ENCODE measurements at places on chromosomes 6 and 20.
A peak's percentile ranks its signal among the peaks of the same experiment; 100 is the strongest.

DNA sequence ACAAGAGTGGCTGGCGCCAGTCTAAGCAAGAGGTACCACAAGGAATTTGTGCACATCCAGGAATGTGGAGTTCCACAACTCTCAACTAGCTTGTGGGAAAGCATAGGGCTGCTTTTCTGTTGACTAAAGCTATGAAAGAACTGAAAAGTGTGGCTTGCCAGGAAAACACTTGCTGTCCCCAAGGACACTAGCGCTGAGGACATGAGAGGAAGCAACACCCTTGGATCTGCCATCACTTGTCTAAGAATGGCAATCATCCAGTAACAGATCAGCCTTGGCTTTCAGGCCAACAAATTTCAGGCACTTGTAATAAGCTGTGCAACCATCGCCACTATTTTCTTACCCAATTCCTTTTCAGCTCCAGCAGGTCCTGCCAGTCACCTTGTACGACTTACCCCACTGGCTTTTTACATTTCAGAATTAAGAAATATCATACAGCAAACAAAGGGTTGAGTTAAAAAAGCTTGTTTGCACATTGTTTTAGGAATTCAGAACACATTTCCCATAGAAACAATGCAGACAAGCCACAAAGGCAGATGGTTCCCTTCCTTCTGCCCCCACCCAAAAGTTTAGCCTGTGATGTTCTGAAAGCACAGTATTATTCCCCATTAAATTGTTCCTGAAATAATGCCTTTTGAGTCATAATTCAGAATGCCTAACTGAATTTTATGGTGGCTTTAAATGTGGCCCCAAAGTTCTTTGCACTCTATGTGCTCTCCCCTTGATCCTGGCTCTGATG, 57.9 kb upstream of the SSTR4 start:
- no peak for DNase-seq

DNA sequence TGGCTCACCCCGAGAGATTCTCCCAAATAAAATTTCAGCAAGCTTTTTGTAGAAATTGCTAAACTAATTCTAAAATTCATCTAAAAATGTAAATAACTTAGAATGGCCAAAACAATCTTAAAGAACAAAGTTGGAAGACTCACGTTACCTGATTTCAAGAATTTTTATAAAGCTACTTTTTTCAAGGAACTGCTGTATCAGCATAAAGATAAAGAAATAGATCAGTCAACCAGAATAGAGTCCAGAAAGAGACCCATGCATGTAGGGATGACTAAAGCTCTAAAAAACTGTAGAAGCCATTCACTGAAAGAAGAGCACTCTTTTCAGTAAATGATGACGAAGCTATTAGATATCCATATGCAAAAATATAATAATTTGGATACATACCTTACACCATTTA, 652.1 kb downstream of the TBC1D32 start:
- DNase-seq = no peak

GRCh38 chr6:69729870-69730449, 66.8 kb downstream of the LMBRD1 start:
- no peak for DNase-seq

DNA sequence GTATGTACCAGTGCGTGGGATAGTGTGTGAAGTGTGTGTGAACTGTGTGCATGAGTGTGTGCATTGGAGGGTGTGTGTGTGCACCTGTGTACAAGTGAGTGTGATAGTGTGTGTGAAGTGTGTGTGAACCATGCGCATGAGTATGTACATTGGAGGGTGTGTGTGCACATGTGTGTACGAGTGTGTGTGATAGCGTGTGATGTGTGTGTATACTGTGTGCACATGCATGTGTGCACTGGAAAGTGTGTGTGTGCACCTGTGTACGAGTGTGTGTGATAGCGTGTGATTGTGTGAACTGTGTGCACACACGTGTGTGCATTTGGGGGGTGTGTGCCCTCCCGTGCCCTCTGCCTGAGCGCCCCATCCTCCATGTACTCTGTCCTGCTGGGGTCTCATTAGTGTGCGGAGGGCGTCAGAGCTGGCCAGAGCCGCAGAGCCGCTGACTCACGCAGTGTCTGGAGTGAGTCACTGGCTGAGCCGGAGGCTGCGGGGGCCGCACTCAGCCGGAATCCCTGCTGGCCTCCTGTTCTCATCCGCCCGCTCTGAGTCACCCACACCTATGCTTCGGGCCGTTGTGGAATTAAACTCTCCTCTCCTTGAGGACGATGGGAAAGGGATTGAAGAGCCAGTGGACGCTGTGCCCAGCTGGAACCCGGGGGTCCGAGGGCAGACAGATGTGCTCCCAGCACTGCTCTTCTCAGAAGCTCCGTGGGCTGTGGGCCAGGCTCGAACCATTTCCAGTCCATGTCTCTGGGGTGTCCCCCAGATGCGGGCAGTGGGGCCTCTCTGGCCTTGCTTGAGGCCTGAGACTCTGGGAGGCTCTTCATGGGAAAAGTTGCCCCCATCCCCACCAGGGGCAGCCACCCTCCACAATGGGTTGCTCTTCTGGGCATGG, 27.3 kb upstream of the STX16 start:
- peak; percentile 23 for DNase-seq

DNA sequence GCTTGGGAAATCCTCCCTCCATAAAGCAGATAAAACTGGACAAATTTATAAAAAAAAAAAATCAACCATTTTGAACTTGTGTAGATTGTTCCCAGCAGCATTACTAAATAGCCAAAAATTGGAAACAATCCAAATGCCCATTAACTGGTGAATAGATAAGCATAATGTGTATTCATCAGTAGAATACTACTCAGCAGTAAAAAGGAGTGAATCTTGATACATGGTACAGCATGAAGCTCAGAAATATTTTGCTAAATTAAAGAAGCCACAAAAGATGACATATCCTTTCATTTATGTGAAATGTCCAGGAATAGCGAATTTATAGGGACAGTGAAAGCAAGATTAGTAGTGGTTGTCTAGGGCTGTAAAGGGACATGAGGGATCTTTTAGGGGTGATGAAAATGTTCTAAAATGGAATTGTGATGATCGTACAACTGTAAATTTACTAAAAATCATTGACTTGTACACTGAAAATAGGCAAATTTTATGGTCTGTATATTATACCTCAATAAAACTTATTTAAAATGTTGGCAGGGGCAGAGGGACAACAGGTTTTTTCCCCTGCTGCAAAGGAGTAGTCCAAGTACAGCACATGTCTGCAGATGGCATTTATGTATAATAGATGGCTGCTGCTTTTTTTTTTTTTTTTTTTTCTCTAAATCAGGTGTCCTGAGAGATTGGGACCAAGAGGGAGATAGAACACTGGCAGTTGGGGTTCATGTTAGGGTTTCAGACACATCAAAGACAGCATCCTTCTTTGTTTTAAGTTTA, 59.5 kb downstream of the CBFA2T2 start:
- no peak for DNase-seq

DNA sequence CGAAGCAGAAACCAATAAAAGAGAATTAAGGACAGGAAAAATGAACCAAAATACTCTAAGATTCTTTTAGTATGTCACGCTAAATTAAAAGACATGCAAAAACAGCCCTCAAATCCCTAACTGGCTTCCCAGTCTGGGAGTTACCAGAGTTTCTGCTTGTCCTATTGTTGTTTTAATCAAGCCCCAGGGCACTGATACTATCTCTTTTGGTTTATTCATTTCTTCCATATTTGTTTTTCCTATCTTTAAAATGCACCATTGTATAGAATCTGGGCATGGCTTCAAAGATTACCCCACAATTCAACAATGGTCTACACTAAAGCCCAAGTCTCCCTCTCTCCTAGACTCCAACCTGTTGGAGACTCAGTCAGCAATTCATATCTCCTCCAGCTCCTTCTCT, 169.1 kb downstream of the MYLK4 start:
- no peak for DNase-seq

DNA sequence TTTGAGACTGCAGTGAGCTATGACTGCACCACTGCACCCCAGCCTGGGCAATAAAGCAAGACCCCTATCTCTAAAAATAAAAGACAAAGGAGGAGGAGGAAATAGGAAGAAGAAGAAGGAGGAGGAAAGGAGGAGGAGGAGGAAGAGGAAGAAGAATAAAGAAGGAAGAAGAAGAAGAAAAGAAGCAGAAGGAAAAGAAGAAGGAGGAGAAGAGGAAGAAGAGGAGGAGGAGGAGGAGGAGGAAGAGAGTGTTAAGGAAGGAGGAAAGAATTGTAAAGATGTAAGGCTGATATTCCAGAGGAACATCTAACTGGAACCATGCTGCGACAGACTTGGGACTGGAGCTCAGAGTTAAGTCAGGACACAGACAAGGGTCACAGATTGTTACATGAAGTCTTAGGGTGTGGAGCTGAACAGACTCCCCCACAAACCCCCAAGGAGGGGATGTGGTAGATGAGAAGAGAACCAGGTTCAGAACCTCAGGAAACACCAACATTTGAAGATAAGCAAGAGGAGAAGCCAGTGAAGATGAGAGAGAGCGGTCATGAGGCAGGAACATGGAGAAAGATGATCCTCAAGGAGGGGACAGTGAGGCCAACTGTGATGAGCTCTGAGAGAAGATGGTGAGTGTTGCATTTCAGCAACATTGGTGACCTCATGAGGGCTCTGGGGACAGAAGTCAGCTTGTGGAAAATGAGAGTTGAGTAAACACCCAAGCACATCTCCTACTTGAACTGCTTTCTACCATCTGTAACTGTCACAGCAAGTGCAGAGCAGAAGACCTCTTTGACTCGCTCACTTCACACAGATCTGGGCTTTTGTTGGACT, 118.2 kb downstream of the CD164 start:
- DNase-seq = no peak

DNA sequence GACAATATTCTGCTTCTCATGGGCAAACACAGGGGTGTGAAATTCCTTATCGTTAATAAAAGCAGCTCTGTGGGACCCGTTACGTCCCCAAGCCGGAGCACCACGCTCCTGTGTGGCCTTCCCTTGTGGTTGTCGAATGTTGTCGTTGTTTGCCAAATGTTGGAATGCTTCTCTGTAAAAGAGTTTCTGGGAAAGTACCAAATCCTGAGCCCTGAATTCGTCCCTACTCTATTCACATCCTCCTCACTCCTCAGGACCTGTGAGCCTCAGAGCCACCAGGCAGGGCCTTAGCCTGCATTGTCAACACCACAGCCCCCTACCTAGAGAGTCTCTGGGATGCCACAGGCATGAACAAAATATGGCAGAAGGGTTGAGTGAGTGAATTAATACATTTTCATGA, 64.0 kb downstream of the THBS2 start:
- DNase-seq = no peak

GRCh38 chr20:35595901-35596300, 19.7 kb upstream of the SPAG4 start:
- no peak for DNase-seq

DNA sequence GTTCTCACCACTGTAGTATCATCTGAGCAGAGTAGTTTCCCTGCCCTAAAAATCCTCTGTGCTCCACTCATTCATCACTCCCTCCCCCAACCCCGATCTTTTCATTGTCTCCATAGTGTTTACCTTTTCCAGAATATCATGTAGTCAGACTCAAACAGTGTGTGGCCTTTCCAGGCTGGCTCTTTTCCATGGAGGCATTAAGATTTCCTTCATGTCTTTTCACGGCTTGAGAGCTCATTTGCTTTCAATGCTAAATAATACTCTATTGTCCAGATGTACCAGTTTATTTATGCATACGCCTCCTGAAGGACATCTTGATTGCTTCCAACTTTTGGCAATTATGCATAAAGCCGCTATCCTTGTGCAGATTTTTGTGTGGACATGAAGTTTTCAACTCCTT, 235.8 kb downstream of the PHACTR1 start:
- no peak for DNase-seq

- DNase-seq = no peak
Measured at GRCh38 chr20:8385247-8385646, 253.2 kb downstream of the PLCB1 start.

GRCh38 chr6:160321729-160322505, 26.3 kb upstream of the SLC22A3 start:
- DNase-seq = no peak

GRCh38 chr6:135479601-135480000, 17.9 kb downstream of the AHI1 start:
- no peak for DNase-seq

DNA sequence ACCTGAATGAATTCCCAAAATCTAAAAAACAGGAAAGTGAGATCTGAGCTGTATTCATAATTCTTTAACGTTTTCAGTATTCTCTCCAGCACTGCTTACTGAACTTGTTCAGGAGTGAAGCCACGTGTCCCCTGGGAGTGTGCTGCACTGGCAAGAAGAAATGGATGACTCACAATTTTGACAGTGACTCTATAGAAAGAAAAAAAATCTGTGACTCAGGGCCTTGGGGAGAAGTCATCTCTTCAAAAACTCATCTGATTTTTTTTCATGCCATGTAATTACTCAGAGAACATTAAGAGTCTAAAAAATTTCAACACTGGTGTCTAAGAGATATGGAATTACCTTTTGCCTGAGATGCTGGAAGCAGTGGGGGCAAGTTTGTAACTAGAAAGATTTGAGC, 39.7 kb downstream of the ANKEF1 start:
- no peak for DNase-seq

- no peak for DNase-seq
Measured at GRCh38 chr6:75546381-75546780, 52.8 kb upstream of the FILIP1 start.

- no peak for DNase-seq
Measured at GRCh38 chr6:118544105-118544504, 4.0 kb upstream of the PLN start.

DNA sequence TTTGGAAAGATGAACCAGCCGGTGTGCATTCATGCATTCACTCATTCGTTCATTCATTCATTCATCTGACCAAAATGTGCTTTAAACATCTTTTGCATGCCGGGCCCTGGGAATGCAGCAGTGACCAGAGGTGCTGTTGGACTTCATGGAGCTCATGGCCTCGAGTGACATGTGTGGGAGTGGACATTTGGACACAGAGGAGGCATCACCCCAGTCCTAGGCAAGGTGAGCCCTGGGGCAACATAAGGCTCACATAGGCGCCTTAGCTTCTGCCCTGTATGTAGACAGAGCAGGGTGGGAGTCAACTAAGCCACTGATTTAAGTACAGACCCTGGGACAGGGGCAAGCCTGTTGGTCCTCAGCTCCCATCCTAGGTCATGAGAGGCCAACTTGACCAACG, 71.6 kb downstream of the STK35 start:
- no peak for DNase-seq

GRCh38 chr20:58755766-58756449, 63.3 kb downstream of the NPEPL1 start:
- DNase-seq = no peak

- no peak for DNase-seq
Measured at GRCh38 chr6:52261229-52261628, 16.9 kb upstream of the IL17F start.

All from neural crest cell (in vitro differentiated cells).